ENCODE measurements at places on chromosomes 7 and 10.

DNA sequence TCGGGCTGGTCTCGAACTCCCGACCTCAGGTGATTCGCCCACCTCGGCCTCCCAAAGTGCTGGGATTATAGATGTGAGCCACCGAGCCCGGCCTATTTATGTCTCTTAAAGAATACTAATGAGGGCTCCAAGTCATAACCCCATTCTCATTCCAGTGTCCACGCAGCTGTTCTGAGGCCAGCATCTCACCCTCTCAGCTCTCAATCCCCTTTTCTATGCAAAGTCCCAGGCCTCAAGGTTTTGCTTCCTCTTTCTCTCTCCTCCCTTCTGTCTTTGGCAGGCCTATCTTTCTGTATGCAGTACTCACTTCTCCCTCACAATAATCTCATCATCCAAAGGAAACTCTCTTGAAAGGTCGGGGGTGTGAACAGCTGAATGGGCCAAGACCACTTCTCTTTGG, 28.0 kb upstream of the VSIR start:
- DNase-seq: no peak

GRCh38 chr7:72446131-72446530, 34.0 kb upstream of the CALN1 start:
- DNase-seq: no peak

- DNase-seq: no peak
Measured at GRCh38 chr10:127402596-127403409, 146.3 kb upstream of the NPS start.

GRCh38 chr7:100583132-100584053, 2.5 kb downstream of the LRCH4 start:
- peak; percentile 86 for DNase-seq

DNA sequence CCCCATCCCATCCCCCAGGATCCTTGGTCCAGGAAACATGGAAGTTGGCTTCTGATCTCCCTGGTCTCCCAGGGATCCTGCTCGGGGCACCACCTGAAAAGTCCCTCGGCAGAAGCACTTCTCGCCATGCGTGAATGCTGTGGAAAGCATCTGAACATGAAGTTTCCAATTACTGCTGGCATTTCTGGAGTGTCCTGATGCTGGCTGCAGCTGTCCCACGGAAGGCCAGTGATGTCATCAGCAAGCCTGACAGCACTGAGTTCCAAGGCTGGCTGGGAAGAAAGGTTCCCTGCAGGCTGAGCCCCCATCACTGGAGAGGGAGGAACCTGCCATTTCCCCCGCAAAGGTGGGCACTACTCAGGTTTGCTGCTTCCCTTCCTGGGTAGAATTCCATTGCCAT, 71.4 kb downstream of the KCNMA1 start:
- DNase-seq: no peak

DNA sequence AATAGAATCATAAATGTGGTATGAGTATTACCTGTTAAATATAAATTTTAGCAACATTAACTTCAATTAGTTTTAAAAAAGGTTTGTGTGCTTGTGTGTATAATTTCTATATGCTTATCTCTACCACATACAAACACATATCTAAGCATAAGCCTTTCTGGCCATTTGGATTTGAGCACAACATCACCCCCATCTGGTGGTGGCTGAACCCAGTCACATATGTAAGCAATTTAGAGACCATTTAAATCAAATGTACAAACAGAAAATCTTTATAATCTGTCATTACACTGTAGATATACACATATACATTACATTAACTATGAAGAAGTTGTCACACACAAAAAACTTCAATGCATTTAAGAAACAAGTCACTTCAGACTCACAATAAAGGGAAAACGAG, 31.7 kb downstream of the GPR22 start:
- DNase-seq: peak; percentile 41

DNA sequence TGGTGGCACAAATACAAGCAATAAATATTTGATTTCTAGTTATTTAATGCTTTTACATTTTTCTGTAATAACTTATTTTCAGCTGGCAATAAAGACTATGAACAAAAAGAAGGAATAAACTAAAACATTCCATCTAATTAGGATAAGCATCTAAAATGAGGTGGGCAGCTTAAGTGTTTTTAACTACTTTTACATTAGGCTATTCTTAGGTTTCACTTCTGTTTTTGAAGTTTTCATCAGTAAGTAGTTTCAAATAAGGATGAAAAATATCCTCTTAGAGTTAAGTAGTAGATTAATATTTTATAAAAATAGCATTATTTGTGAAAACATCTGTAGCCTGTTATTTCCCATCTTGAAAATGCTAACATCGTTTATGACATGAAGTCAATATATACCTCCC, 15.9 kb downstream of the NT5C2 start:
- DNase-seq: no peak

DNA sequence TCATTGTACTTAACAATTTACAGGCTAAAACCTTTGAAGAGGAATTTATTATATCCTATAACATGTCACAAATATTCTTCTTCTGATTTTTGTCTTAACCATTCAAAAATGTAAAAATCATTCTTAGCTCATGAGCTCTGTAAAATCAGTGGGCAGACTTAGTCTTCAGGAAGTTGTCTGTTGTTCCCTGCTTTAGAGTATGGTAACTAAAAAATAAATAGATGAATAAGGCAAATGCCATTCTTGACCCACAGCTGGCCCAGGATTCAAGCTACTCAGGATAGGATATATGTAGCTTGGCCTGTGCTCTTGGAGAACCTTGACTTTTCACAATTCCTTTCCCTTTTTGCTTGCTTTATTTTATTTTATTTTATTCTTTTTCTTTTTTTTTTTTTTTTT, 51.5 kb downstream of the LRRC4 start:
- DNase-seq: no peak

- DNase-seq: peak; percentile 99
Measured at GRCh38 chr7:43647673-43648472, 65.0 kb downstream of the STK17A start.

GRCh38 chr10:133022776-133023100, 65.0 kb upstream of the ADGRA1 start:
- DNase-seq: no peak

DNA sequence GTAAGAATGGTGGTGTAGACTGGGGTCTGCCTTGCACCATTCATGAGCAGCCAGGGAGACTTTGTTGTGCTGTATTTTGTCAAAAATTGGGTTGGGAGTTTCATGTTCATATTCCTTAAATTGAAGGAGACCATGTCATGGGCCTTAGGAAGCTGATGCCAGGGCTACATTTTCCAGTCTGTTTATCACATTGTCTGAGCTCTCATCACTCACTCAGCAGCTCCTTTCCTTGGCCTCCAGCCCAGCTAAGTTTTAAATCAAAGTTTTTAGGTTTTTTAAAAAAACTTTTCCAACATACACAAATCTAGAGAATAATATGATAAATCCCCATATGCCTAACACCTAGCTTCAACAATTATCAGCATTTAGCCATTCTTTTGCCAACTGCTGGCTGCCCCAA, 12.6 kb upstream of the FAM13C start:
- DNase-seq: no peak

DNA sequence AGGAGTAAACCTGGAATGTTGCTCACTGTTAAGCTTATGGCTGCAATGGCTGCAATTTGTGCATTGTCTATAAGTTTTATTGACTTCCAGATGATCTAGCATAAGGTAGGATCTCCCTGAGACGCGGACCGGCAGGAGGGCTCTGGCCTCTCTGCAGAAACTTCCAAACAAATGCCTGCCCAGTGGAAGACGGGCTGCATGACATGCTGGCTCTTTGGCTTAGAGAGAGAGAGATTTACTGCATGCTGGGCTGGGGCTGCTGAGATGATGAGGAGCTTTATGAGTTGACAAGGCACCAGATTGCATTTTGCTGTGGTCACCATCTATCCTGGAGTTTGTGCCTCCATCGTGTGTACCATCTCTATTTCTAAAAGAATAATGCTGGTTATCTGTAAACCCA, 193.2 kb downstream of the GALNT17 start:
- no peak for DNase-seq

DNA sequence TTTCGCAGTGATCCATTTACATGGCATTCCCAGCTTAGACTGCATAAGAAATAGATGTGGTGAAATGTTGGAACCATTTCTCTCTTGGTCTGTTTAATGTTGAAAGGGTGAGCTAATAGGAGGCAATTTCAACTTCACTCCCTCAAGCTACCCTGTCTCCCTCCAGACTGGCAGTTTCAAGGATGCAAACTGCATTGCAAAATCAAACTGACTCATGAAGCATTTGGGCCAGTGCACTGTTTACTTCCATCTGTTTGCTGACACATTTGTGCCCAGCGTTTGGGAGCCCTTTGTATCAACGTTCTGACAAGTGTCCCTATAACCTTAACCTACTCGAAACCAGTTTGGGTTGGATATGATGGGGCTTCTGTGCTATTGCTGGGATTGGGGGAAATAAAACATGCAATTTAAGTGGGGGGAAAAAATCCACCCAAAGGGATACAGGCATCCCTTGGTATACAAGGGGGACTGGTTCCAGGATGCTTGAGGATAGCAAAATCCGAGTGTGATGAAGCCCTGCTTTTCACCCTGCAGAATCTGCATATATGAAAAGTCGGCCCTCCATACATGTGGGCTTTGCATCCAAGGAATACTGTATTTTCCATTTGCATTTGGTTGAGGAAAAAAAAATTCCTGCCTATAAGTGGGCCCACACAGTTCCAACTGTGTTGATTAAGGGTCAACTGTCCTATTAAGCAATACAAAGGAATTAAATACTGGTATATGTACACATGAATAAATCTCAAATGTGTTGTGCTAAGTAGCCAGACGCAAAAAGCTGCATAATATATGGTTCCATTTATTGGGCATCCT, 15.6 kb downstream of the RHEB start:
- DNase-seq: peak; percentile 98

GRCh38 chr7:103919272-103919868, 70.1 kb downstream of the RELN start:
- no peak for DNase-seq

DNA sequence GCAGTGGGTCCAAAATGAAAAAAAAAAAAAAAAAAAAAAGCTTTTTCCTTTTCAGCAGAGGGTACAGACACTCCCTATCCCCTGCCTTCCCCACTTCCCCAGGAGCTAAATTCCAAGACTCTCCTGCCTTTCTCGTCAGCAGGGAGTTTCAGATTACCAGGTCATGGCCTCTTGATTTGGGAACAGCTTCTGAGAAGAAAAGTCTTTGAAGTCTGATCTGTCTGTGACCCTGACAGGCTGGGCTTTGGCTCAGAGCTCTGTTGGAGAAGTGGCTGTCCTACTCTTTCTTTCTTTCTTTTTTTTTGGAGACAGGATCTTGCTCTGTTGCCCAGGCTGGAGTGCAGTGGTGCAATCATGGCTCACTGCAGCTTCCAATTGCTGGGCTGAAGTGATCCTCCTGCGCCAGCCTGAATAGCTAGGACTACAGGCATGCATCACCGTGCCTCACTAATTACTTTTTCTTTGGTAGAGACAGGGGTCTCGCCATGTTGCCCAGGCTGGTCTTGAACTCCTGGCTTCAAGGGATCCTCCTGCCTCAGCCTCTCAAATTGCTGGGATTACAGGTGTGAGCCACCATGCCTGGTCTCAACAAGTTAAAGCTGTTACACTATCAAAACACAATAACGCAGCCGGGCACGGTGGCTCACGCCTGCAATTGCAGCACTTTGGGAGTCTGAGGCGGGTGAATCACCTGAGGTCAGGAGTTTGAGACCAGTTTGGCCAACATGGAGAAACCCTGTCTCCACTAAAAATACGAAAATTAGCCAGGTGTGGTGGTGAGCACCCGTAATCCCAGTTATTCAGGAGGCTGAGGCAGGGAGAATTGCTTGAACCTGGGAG, 59.9 kb downstream of the COL26A1 start:
- no peak for DNase-seq

DNA sequence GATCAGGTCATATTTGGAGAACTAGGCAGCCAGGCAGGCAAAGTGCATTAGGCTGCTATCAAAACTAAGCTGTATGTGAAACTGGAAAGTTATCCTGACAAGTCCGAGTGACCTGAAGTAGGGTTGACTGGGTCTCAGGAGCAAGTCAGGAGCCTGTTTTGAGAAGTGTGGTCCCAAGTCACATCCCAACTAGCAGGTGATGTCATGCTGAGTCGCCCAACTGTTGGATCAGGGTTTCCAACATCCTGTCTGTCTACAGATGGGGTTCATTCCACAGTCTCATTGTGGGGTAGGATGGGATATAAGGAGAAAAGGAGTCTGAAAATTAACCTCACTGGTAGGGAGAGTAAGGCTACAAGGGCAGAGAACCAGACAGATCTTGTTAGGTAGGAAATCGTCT, 27.0 kb downstream of the SLC26A4 start:
- no peak for DNase-seq

DNA sequence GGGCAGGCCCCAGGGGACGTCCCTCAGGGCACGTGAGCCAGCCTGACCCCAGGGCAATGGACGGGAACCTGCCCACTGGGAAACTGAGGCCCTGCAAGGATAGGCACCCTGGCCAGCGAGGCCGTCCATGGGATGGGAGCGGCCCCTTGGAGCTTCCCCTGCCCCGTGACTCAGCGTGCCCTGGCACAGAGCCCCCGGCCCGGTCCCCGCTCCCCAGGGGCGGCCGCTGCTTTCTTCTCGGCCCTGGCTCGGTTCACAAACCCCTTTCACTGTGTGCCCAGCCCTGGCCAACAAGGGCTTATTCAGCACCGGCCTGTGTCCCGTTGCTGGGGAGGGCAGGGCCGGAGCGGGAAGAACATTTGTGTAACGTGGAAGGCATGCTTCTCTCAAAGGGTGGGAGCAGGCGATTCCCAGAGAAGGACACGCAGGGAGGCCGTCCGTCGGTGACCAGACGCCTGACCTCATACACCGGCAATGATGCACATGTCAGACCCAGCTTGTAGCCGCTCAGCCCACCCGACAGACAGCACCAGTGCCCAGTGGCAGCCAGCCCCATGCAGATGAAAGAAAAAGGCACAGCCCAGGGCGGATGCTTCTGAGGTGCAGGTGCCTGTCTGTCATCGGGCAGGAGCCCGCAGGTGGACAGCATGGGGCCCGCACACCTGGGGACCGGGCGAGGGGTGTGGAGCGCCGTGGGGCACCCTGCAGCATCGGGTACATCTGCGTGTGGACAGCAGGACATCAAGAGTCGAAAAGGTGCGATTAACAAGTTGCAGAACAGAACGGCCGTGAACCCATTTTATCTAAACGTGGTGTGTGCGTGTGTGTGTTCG, 94.5 kb downstream of the PDGFA start:
- no peak for DNase-seq

GRCh38 chr10:74419491-74419951, 268.5 kb downstream of the ADK start:
- DNase-seq: no peak

GRCh38 chr10:127909716-127910463, 3.0 kb downstream of the PTPRE start:
- DNase-seq: no peak

GRCh38 chr7:142153400-142153799, 41.9 kb downstream of the MGAM2 start:
- no peak for DNase-seq
